ENCODE measurements at places on chromosomes 1 and 21.

GRCh38 chr1:39410915-39411436 lies 80.5 kb upstream of the BMP8A start:
- DNase-seq: peak; percentile 57

- DNase-seq: no peak
Observed at GRCh38 chr1:115286431-115287205, 51.4 kb downstream of the NGF start.

DNA sequence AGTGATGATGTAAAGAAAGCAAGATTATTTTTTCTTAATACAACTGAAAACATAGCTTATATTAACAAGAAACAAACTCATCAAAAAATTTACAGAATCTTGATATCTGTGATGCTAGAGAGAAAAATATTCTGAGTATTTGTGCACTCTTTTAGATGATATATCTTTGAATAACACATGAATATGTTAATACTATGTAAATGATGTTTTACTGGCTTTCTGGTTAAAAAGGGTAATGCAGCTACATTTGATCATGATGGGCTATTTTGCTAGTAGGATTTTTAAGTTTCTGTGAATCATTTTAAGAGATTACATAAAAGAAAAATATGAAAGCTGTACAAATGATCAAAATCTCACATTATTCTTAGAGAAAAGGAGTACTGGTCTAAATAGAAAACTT lies 114.5 kb downstream of the GRIK1 start:
- DNase-seq: no peak

DNA sequence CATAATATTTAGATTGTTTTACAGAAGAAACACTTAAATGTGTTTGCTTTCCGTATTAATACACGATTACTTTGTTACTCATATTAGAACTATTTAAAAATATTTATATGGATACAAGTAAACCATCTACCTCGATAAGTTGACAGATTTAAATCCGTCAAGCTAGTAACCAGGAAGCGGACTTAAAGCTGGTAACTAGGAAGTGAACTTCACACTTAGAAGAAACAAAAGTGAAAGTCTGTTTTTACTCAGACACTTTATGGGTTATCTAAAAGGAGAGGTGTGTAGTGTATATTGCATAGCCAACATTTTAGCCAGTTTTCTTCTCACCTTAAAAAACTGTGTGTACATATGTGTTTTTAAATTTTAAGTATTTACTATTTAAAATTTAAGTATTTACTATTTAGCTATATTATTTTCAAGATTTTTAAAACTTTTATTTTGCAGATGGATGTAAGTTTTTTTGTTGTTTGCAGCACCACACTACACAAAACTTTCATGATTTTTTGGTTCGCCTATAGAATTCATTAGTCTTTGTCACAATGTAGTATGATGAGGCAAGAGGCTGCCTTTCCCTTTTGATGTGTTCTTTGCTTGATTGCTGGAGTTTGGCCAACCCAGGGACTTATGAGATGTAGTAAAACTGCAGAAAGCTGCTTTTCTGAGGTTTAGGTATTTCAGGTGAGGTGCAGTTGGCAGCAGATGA lies 2.7 kb downstream of the USP25 start:
- DNase-seq: peak; percentile 74

GRCh38 chr1:84379917-84380180 lies 18.4 kb upstream of the DNASE2B start:
- DNase-seq: no peak

GRCh38 chr1:234605983-234606783 lies 3.8 kb downstream of the IRF2BP2 start:
- peak; percentile 52 for DNase-seq

DNA sequence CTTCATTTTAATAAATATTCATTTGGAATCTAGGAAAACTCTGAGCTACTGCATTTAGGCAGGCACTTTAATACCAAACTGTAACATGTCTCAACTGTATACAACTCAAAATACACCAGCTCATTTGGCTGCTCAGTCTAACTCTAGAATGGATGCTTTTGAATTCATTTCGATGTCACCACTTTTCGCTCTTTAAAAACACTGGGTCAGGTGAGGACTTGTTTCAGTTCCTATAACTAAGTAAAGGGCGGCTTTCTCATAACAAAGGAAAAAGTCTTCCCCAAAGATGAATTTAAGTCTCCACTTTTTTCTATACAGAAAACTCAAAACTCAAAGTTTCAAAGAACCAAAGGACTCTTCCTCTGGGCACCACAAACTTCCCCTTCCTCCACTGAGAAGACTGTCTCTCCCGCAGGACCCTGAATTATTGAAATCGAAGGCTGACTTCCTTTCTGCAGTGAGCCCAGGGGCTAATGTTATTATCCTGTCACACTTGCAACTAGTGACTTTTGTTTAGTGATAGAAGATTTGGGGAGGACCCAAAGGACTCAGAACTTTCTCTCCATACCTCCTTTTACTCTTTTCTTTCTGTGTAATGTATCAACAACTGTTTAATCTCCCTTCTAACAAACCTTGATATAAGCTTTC lies 9.7 kb upstream of the DHX9 start:
- DNase-seq: no peak

DNA sequence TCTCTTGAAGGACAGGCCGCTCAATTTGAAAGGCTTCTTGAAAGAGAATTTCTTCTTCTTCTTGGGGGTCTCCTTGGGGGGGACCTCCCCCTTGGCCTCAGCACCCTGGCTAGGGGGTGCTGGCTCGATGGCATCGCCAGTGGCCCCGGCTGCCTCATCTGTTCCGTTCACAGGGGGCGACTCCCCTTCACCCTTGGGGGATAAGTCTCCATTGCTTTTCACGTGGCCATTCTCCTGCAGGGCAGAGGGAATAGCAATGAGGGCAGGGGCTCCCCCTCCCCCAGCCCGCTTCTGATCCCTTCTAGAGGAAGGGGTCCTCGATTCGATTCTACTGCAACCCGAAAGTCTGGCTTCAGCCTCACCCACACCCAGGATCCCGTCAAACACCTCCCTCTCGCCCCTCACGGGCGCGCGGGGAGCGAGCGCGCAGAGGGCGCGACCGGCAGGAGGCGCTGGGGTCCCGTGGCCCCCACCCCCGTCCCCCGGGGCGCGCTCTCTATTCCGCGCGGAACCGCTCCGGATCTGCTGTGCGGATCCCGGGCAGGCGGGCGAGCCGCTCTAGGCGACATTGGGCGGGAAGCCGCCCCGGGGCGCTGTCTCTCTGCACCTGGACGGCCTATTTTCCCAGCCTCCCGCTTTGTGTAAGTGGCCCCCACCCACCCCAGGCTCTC lies 1.0 kb downstream of the MARCKSL1 start:
- no peak for DNase-seq

DNA sequence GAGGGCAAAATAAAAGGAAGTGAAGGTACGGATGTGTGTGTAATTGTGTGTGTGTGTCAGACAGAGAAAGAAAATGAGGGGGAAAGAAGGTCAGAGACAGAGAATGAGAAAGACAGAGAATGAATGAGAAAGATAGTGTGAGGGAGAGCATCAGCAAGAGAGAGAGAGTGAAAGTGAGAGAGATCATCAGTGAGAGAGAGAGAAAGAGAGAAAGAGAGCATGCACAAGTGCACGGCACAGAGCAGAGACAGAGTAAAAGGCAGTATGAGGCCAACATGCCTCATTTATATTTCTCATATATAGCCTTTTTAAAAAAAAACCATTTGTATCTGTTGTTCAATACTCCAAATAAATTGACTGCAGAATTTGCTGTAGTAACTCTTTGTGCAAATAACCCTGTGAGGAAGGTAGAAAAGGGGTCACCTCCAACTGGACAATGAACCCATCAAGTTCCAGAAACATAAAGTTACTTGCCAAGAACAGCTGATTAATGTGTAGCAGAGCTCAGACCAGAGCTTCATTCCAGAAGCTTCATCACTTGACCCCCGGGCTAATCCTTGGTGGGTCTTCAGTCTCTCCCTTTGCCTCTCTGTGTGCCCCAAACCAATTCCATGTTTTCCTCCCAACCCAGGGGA lies 1.2 kb downstream of the HSD3B2 start:
- DNase-seq: no peak

GRCh38 chr21:27275294-27275927 lies 308.5 kb upstream of the ADAMTS5 start:
- peak; percentile 48 for DNase-seq

DNA sequence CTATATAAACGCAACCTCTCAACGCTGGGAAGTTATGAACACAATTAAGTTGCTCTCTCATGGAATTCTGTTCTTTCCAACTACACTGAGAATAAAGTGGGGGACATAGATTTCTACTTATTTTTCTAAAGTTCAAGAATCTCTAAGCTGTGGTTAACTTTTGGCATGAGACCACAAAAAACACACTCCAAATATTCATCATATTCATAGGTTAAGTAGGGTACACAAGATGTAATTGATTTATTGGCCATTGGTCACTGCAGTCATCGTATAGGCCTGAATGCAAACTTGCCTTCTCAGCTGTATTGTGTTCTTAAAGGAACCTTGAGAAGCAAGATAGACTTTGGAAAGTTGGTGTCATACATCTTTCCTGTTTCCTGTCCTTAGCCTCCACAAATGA lies 40.3 kb downstream of the PRRX1 start:
- no peak for DNase-seq

GRCh38 chr1:46522184-46522968 lies 29.1 kb downstream of the KNCN start:
- DNase-seq: no peak

- no peak for DNase-seq
Observed at GRCh38 chr1:32988665-32989064, 24.1 kb upstream of the RNF19B start.

DNA sequence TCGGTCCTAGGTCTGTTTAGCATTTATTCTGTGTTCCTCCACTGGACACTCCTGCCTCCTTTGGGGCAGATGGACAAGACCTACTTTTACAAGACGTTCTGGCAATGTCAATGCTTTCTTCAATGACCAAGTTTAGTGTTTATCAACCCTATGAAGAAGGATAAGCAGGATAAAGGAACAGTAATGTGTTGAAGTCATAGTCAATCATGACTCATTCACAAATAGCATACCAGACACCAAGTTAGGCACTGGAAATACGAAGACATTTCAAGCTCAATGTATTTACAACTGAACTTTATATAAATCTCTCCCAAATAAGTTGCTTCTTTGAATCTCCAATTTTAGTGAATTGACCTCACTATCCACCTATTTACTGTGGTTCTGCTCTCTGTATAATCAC lies 4.8 kb upstream of the SLC35D1 start:
- DNase-seq: no peak

DNA sequence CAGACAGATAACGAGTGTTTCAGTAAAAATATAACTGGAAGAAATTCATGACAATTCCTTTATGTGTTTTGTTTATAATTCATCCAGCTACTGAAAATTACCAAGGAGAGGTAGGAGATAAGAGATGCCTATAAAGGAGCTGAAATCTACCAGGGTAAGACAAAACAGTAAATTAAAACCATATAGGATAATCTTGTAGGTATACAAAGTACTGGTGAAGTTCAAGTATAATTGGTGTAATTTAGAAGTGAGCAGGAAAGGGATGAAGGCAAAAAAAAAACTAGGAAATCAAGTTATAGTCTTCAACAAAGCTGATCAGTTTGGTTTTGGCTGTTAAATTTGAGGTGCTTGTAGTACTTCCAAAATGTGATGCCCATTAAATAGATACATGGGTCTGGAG lies 1.2 kb upstream of the WARS2 start:
- no peak for DNase-seq

DNA sequence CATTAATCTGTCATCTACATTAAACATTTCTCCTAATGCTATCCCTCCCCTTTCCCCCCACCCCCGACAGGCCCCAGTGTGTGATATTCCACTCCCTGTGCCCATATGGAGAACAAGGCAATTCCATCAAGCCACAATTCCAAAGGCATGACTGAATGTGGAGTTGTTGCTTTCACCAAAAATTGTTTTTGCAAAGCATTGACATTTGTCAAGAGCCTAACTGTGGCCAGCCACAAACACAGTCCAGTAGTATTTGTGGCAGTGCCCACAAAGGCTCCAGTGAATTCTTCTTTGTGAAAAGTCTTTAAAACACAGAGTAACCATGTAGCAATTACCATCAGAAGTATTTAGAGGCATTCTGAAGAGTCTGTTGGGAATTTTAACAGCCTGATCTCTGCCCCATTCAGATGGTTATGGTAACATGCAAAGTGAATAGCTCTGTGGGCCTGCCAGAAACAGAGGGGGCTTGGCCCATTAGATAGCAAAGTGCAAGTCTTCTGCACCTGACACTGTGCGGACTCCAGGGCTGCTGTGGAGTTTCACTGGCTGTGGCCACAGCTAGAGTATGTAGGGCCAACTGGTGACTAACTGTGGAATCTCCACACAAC lies 11.6 kb upstream of the LRRC53 start:
- no peak for DNase-seq

DNA sequence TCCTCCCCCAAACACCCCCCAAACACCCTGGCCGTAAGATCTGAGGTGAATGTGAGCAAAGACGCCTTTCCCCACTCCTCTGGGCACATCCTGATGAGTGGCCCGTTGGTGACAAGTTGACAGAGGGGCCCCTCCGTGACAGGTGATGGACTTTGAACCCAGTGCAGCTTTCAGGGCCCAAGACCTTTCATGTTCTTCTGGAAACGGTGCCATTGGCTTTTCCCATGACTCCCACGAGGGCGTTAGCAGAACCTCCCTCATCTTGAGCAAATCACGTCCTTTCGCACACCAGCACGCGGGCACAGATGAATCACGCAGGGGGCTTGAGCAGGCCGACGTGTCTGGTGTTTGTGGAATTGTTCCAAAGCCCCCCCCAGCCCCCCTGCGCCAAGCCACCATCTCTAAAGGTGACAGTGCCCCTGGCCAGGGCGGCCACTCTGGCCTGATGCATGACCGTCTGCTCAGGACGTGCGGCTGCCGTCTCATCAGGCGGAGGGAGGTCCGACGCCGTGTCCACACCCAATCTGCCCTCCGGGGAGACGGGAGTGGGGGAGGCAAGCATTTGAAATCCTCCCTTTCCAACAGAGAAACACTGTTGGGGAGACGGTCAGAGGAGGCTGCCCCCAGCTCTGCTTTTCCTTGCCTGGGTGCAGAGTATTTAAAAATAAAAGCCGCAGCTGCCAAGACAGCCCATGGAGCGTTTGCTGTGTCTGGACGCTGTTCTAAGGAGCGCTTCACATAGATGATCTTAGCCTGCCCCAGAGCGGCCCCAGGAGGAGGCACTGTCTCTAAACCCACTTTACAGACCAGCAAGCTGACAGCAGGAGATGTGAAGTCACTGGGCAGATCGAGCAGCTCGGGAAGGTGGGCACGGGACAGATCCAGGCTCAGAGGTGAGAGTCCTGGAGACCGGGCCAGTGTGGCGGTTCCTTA lies 98.3 kb upstream of the ARHGEF16 start:
- DNase-seq: no peak

GRCh38 chr1:115432061-115432460 lies 94.0 kb upstream of the NGF start:
- no peak for DNase-seq

GRCh38 chr1:22517956-22518355 lies 45.3 kb upstream of the EPHA8 start:
- no peak for DNase-seq

GRCh38 chr1:234782791-234783190 lies 172.8 kb upstream of the IRF2BP2 start:
- DNase-seq: no peak

DNA sequence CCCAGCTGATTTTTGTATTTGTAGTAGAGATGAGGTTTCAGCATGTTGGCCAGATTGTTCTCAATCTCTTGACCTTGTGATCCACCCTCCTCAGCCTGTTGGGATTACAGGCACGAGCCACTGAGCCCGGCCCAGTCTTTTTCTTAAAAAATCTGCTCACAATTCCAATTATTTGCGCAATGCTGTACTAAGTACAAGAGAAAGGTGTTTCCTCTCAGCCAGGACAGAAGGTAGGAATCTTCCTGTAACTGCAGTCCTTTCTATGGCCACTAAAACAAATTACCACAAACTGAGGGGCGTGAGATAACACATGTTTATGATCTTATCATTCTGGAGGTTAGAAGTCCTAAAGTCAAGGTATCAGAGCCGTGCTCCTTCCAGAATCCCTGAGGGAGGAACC lies 6.9 kb upstream of the CBR3 start:
- no peak for DNase-seq

Measured in kidney capillary endothelial cell (primary cell).